NCI-H446 (cell line): ENCODE measurements at places on chromosomes 2 and 18.

DNA sequence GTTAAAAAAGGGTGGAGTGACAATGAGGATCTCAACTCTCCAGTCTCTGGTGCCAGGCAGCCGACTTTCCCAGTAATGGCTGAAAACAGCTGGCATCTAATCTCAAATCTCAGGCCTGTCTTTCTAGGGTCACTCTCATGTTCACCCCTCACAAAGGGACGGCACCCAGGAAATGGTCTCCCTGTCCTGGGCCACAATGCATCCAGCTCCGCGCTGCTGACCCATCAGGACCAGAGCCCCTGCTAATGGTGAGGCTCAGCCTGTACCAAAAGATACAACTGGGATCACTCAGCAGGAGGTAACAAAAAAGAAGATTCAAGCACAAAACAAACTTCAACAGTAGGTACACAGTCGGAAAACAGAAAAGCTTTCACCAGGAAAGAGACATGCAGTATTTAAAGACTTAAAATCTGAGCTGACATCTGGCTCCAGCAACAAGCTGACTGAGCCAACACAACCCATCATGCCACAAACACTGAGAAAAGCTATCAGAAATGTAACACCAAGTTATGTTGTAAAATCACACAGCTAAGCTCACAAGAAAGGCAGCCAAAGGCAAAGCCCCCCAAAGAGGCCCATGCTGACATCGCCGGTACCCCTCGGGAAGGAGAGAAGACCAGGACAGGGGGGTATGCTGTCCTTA, 13.6 kb upstream of the KIDINS220 start:
- DNase-seq, result no peak

DNA sequence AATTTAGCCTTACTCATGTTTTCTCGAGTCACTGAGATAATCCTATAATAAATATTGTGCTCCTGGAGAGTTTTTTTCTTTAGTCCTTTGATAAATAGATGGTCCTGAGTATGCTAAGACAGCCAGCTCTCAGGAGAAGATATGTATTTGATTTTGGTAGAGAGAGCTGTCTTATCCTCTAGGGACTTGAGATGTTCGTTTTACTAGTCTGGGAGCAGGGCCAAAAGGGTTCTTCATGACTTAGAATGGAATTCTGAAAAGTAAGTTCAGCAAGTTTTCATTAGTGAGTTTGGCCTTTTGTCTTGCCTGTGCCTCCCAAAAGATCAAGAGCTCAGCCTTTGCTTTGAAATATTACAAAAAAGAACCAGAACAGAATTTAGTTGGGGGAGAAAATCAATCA, 246.7 kb downstream of the BABAM2 start:
- peak; percentile 45 for DNase-seq

DNA sequence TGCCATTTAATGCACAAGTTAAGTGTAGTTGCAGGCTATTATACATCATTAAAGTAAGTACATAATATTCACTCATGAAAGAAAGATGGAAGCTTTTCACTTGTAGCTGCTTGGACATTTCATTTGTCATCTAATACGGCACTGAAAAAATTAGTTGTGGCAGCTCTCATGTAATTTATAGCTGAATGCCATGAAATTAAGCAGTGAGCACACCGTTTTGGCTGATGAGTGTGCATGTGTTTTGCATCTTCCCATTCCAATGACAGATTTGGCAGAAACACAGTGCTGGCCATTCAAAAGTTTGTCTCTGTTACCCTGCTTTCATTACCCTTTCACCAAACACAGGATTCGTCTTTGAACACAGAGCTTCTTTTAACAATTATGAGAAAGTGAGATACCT, 174.0 kb downstream of the PTGR3 start:
- no peak for DNase-seq

DNA sequence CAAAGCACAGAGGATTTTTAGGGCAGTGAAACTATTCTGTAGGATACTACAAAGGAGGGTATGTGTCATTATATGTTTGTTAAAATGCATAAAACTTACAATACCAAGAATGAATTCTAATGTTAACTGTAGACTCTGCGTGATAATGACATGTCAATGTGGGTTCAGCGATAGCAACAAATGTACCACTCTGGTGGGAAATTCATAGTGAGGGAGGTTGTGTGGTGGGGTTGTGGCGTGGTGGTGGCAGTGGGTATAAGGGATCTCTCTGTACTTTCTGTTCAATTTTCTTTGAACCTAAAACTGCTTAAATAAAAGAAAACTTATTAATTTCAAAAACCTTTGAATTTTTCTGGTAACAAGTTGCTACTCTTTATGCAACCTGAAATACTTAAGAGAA, 99.3 kb upstream of the SLC38A11 start:
- DNase-seq, result no peak

- no peak for DNase-seq
These were observed 81.5 kb upstream of the LDLRAD4 start for GRCh38 chr18:13136904-13137669.

DNA sequence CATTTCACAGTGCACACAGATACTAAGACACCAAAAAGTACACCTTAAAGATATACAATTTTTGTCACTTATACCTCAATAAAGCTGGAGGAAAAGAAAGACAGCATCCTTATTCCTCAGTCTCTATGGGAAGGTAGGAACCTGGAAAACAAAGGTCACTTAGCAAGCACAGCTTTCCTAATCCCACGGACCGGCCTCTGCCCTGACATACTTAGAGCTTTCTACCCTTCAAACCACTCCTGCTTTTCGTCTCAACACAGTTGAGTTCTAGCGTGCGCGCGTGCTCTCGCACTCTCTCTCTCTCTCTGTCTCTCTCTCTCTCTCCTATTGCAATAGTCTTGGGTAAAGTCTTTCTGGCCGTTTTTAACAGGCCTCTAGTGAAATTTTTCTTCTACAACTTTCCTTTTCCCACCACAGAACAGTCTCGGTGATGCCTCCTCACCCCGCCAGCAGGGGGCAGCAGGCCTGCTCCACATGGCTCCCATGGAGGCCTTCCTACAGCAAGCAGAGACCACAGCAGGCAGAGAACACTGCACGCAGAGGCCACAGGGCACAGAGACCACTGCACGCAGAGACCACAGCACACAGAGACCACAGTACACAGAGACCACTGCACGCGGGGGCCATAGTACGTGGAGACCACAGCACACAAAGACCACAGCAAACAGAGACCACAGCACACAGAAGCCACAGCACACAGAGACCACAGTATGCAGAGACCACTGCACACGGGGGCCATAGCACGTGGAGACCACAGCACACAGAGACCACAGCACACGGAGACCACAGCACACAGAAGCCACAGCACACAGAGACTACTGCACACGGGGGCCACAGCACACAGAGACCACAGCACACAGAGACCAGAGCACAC, 106.9 kb downstream of the FBXO15 start:
- no peak for DNase-seq

GRCh38 chr2:203654826-203655225, 51.6 kb upstream of the CD28 start:
- no peak for DNase-seq

DNA sequence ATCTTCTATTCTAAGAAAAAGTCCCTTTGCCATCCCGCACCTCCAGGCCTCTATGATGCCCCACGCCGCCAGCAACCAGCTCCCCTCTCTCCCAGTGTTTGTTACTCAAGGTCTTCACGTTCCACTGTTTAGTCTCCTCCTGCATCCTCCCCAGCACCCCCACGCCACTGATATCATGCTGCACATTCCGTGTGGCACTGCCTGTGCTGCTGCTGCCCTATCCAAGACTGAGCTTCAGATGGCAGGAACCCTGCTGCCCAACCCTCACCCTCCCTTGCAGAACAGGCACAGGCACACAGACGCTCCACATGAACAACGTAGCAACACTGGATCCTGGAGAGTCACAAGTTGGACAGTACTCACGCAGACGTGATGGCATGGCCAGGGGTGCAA, 35.3 kb downstream of the MYO5B start:
- DNase-seq, result no peak

- no peak for DNase-seq
These were observed 29.9 kb downstream of the PELI1 start for GRCh38 chr2:64114063-64114911.

GRCh38 chr2:165410276-165410675, 59.2 kb upstream of the CSRNP3 start:
- no peak for DNase-seq

- no peak for DNase-seq
These were observed 53.5 kb downstream of the C18orf63 start for GRCh38 chr18:74368901-74369705.

- DNase-seq, result no peak
These were observed 40.0 kb upstream of the SULT1C3 start for GRCh38 chr2:108199726-108200125.

DNA sequence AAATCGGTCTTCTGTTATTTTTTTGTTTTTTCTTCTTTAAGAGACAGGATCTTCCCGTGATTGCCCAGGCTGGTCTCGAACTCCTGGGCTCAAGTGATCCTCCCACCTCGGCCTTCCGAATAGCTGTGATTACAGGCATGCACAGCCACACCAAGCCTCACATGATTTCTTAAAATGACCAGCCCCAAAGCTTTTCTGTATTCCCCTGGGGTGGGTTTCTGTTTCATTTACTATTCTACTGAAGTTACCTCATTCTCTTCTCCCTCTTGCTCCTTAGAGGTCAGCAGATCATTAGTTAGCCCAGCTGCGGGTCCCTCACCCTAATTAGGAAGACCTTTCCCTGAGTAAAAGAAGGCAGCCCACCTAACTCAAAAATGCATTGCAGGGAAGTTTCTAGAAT, 27.6 kb downstream of the SLC1A4 start:
- DNase-seq, result no peak

DNA sequence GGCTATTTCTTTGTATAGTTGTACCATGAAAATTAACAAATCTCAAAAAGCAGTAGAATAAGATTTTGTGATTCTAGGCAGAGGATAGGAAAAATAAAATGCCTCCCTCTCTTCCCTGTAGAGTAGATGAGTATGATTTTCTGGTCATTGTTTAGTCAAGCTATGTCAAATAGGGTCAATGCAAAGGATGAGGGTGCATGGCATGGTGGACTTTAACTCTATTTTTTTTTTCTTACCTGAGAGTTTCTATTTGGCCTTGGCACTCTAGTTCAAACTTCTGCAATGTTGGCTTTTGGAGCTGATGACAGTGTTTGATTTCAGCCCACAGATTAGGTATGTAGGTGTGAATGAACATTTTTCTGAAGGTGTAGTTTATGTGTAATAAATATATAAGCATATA, 224.5 kb downstream of the TRIB2 start:
- no peak for DNase-seq

- DNase-seq, result no peak
These were observed 149.1 kb downstream of the UBE2E3 start for GRCh38 chr2:181129364-181130056.

GRCh38 chr2:171595896-171596295, 73.6 kb downstream of the CYBRD1 start:
- DNase-seq, result peak; percentile 7

DNA sequence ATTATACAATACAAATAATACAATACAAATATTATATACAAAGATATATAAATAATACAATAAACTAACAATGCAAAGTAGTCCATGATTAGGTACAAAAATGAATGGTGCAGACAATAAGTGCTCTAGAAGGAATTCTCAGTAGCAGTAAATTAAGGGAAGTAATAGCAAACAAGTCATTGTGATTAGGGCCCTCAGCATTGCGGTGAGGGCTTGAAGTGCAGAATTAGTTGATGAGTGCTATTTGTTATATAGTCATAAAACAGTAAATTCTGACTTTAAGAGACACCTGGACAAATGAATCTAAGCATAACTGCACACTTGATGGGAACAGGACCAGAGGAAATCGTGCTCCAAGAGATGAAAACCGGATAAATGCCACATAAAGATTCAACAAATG, 74.9 kb downstream of the ANKRD44 start:
- DNase-seq, result no peak

- no peak for DNase-seq
These were observed 24.7 kb downstream of the ATAD2B start for GRCh38 chr2:23901966-23902846.

- no peak for DNase-seq
These were observed 55.2 kb downstream of the METTL4 start for GRCh38 chr18:2515908-2516625.

- DNase-seq, result no peak
These were observed 379.4 kb downstream of the SETBP1 start for GRCh38 chr18:45060102-45060501.

GRCh38 chr2:11330457-11331142, 13.8 kb downstream of the ROCK2 start:
- no peak for DNase-seq

DNA sequence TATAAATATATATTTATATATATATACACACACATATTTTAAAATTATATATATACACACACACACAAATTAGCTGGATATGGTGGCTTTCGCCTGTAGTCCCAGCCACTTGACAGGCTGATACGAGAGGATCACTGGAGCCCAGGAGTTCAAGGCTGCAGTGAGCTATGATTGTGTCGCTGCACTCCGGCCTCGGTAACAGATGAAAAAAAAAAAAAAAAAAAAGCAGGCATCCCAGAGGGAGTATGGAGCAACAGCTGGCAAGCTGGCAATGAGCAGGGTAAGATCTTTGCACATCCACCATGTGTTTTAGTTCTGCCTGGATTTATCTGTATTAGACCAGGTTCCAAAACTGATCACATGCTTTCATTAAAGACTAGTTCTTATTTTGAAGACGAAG, 170.1 kb downstream of the MAP2 start:
- no peak for DNase-seq

DNA sequence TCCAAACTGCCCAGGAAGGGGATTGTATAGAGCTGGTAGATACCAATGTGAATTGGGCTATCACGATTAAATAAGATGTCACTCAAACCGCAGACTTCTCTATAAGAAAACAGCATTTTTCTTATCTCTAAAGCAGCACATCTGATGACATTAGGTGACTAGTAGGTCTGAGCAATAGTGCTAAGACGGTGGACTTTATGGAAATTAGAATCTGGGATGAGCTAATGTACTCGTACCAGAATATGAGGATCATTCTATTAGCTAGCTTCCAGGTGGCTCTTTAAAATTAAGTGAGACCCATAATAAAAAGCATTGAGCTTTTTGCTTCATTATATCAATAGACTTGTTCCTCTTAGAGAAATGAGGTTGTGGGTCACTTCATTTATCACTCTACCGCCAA, 130.0 kb upstream of the MC4R start:
- no peak for DNase-seq

- DNase-seq, result no peak
These were observed 233.2 kb downstream of the TCF4 start for GRCh38 chr18:55354795-55355194.

DNA sequence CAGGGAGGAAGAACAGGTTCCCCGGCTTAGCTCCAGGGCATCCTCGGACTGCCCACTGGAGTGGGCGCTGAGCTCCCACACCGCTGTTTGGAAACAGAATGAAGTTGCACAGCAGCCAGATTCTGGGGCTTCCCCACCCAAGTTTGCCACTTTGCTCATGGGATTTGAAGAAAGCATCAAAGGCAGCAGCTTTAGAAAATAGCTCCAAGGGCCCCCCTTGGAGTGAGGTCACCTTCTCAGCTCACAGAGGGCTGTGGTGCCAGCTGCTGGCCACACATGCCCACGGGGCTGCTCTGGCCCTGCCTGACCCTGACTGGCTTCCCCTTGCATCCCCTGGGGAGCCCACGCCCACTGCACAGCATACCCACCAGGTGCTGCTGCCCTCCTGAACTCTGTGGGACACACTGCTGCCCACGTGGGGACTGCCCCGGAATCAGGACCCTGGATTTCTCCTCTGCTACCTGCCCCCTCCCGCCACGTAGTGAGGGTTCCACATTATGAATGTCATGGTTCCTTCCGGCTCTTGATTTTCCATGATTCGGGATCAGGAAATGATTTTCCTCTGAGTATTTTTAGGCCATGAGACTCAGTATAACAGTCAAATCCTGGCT, 70.3 kb downstream of the TGOLN2 start:
- no peak for DNase-seq

- DNase-seq, result no peak
These were observed 16.8 kb upstream of the BCL11A start for GRCh38 chr2:60570251-60570650.
